Trophoblast cell (in vitro differentiated cells and primary cell): ENCODE measurements at places on chromosomes 7 and 10.
A peak's percentile ranks its signal among the peaks of the same experiment; 100 is the strongest.

- DNase-seq, result no peak
Observed at GRCh38 chr7:42143711-42144600, 93.1 kb downstream of the GLI3 start.

- DNase-seq, result no peak
Observed at GRCh38 chr10:78049851-78050250, 16.2 kb downstream of the RPS24 start.

DNA sequence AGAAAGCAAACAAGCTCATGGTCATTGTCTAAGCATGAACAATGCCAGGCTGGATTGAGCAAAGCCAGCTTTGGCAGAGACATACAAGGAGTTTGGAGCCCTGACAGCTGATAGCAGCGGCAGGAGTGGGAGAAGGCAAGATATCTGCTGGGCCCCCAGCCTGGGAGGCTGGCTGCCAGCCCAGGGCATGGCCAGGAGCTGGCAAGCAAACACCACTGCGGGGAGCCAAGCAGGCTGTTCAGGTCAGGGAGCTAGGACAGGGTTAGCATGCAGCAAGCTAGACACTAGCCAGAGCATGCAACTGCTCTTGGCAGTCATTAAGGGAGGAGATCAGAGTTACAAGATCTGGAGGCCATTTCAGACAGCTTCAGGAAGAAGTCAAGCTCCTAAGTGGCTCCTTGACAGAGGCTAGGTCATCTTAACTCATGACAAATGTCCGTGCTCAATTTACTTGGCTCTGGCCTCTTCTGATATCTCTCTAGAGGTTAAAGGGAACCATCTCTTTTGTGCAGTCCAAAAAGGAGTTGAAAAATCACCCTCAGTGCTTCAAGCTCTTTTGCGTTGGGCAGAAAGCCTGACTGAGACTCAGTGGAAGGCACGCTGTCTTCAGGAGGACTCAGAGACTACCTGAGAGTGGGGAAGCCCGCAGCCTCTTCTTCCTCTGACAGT, 436.8 kb upstream of the C7orf33 start:
- DNase-seq, result no peak

DNA sequence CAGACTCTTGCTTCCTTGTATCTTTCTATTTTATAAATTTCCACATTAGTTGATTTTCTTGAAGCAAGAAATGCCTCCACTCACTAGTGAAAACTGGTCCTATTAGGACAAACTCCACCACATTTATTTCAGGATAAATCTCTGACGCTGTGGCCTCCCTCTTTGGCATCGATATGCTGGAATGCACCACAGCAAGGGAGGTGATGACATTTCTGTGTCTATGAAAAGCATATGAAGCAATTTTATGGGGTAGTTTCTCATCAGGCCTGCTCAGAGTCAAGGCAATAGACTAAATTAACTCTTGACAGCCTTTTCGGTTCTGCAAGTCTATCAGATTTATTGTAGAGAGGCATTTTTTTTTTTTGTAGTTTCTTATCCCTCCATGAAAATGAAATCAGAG, 304.4 kb downstream of the ZEB1 start:
- DNase-seq, result no peak

- no peak for DNase-seq
Observed at GRCh38 chr7:151426441-151426903, 13.5 kb downstream of the CRYGN start.

DNA sequence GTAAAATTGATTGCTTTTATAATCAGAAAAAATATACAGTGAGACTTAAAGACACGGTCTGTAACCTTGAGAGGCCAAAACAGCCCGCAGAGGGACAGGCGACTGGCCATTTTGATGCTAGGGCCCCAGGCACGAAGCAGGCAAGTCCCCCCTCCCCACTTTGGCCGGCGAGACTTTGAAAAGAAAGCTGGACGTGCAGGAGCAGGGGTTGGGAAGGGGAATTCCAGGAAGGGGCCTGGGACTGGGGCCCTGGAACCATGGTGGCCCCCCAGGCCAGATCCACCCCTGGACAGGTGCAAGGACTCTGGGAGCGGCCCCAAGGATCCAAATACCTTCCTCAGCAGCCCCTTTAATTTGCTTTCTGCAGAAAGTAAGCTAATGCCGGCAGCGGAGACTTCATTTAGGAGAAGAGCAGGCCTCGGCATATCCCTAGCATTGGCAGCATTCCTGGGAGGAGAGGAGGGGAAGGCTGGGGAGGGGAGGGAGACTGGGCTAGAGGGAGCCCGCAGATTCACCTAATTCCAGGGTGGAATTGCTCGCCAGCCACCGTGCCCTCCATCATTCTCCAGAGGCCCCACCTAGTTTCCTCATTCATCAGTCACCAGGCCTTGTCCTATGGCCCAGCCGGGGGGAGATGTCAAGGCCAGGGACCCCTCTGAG, 24.9 kb upstream of the TNRC18 start:
- DNase-seq, result peak; percentile 78

DNA sequence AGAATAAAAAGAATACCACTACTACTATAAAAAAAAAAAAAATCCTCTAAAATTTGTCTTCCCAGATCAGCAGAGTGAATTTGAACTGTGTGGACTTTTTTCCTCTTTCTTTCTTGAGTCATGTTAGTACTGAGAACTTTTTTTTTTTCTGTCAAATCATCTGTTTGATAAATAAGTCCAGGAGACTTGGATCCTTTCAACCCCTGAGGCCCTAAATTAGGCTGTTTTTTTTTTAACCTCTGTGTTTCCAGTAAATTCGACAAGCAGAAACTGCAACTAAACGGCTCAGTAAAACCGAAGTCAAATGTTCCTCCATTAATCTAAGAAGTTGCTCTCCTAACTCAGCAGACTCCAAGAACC, 2.7 kb downstream of the MAP3K8 start:
- DNase-seq, result no peak

GRCh38 chr10:95400787-95401186, 110.0 kb upstream of the PDLIM1 start:
- DNase-seq, result no peak
